Suppressor macrophage (primary cell): ENCODE measurements at places on chromosomes 2 and 18.

- DNase-seq = no peak
Measured at GRCh38 chr2:200750323-200750910, 61.3 kb upstream of the BZW1 start.

- no peak for DNase-seq
Measured at GRCh38 chr18:3061581-3062312, 48.8 kb upstream of the LPIN2 start.

- DNase-seq = no peak
Measured at GRCh38 chr2:44886414-44886813, 55.1 kb upstream of the SIX3 start.

DNA sequence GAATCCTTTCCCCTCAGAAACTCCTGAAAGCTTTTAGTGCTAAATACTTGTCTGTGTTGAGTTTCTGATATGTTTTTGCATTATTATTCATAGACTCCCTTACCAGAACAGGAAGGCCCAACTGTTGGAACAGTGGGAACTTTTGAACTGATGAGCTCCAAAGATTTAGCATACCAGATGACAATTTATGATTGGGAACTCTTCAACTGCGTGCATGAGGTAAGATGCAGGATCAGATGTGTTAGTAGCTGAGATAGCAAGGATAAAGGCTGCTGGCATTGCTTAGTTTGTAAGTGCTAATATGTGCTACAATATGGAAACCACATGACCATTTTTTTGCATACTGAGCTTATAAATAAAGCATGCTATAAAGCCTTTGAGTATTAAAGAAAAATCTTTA, 49.2 kb upstream of the MAP3K20 start:
- no peak for DNase-seq

DNA sequence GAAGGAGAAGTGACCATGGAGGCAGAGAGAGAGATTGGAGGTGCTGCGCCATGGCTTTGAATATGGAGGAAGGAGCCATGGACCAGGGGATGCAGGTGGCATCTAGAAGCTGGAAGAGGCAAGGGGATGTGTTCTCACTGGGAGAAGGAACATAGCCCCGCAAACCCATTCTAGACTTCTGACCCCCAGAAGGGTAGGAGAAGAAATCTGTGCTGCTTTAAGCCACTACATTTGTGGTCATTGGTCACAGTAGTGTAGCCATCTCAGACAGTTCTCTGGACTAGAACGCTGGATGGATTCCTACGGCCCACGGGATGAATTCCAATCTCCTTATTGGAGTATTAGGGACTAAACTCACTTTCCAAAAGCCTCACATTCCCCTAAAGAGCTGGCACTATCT, 67.8 kb downstream of the PTGR3 start:
- DNase-seq = no peak

GRCh38 chr2:239985356-239985755, 39.8 kb downstream of the NDUFA10 start:
- DNase-seq = no peak

GRCh38 chr18:23826850-23827620, 137.8 kb downstream of the LAMA3 start:
- peak; percentile 50 for DNase-seq
